ENCODE measurements at places on chromosomes 3 and 15. TPM values are rescaled to one million over a fixed set of nuclear protein-coding genes. Genes with fewer than 3 reads are reported as not detected.

GRCh38 chr3:129045675-129046036 lies 14.9 kb upstream of the GP9 start:
- no peak for DNase-seq

Gene SLC6A20
- 0.19 TPM for total RNA-seq

- no peak for DNase-seq
Observed at GRCh38 chr3:134791992-134792391, 3.1 kb upstream of the EPHB1 start.

GRCh38 chr3:31508452-31509146 lies 24.1 kb upstream of the STT3B start:
- no peak for DNase-seq

- no peak for DNase-seq
Observed at GRCh38 chr3:30551927-30552326, 54.5 kb upstream of the TGFBR2 start.

GRCh38 chr3:72479651-72480215 lies 368.5 kb downstream of the SHQ1 start:
- no peak for DNase-seq

Gene TXNRD3
- total RNA-seq: 6.0 TPM

Gene NR2E3
- total RNA-seq: not detected

GRCh38 chr3:66520724-66521123 lies 19.9 kb upstream of the LRIG1 start:
- DNase-seq: no peak

- DNase-seq: no peak
Observed at GRCh38 chr15:101428758-101429157, 60.7 kb downstream of the PCSK6 start.

DNA sequence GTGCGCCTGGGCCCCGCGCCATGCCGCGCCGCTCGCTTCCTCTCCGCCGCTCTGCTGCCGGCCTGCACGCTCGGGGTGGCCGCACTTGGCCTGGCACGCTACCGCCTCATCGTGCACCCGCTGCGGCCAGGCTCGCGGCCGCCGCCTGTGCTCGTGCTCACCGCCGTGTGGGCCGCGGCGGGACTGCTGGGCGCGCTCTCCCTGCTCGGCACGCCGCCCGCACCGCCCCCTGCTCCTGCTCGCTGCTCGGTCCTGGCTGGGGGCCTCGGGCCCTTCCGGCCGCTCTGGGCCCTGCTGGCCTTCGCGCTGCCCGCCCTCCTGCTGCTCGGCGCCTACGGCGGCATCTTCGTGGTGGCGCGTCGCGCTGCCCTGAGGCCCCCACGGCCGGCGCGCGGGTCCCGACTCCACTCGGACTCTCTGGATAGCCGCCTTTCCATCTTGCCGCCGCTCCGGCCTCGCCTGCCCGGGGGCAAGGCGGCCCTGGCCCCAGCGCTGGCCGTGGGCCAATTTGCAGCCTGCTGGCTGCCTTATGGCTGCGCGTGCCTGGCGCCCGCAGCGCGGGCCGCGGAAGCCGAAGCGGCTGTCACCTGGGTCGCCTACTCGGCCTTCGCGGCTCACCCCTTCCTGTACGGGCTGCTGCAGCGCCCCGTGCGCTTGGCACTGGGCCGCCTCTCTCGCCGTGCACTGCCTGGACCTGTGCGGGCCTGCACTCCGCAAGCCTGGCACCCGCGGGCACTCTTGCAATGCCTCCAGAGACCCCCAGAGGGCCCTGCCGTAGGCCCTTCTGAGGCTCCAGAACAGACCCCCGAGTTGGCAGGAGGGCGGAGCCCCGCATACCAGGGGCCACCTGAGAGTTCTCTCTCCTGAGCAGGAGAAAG lies 951 bp downstream of the GPR62 start:
- DNase-seq: peak; percentile 84

DNA sequence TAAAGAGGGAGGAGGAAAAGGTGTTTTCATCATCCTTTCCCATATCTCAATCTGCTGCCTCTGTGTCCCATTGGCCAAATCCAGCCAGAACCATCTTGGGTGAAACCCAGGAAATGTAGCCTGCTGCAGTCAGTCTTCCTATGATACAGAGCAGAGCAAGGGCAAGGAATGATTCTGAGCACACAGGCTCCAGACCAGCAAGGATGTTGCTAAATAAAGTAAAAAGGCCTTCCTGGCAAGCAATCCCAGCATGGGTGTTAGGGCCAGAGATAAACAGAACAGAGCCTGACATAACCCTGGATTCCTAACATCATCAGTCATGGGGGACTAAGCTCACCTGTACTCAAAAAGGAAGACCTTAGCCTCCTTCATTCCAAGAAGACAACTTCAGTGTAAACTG lies 90.7 kb upstream of the AGTR1 start:
- no peak for DNase-seq

DNA sequence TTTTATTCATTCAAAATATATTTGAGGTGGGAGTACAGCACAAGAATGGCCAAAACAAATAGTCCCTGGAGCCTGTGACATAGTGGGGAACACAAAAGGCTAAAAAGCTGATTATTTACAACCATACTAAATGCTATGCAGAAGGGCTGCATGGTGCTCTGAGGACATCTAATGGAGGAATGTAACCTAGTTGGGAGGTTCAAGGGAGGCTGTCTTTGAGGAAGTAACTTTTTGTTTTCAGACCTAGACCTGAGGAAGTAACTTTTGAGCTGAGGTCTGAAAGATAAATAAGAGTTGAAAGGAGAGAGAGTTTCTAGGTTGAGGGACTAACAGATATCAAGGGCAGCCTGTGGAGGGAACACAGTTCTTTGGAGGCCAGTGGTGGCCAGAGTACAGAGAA lies 34.8 kb upstream of the RASA2 start:
- no peak for DNase-seq

DNA sequence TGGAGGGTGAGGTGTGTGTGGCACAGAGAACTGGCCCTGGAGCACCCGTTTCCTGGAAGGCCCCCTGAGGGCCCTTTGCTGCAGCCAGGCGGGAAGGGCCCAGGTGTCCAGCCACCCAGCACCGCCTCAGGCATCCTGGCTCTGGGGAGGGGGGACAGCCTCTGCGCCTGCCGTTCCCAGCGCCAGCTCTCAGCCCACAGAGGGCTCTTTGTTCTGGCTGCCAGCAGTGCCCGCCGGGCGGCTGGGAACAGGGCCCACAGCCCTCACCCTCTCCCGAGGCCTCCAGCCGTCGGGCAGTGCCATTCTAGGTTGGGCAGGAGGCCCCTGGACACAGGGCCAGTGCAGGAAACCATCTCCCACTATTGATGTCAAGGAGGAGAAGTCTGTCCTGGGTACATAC lies 8.3 kb downstream of the SLC38A3 start:
- DNase-seq: no peak

DNA sequence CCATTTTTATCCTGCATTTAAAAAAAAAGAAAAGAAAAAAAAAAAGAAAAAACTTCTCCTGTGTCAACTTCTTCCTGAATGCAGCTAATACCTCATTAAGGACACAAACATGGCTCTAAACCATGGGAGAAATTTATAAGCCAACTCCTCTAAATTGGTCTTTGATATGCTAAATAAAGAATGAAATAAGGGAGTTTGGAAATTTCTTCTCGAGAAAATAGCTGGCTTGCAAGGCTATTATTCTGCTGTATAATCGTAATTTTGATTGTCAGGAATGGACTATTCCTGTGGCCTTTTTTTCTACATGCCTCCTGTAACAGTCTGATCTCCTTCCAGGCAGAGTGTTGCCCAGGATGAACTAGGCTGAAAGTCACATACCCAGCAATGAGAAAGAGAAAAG lies 20.6 kb downstream of the CTXND1 start:
- no peak for DNase-seq

Measured in heart left ventricle (tissue), 16 donors.